ENCODE measurements at places on chromosomes 6 and 20.

GRCh38 chr20:41782730-41783406 lies 164.7 kb upstream of the CHD6 start:
- no peak for DNase-seq

DNA sequence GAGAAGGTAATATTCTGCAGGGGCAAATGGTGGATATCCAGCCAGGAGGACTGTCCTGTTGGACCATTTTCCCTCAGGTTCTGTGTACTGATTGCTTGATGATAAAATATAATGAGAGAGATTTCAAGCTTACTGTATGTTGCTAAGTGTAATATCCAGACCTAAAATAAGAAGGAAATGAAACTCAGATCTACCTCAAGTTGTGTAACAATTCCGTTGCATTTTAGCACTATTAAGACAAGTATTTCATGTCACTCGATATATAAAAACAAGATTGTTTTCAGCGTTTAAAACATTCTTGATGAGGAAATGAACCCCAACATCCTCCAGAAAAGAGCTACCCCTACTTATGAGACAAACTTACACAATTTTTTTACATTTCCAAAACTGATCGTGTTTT lies 57.2 kb downstream of the RGS17 start:
- no peak for DNase-seq

DNA sequence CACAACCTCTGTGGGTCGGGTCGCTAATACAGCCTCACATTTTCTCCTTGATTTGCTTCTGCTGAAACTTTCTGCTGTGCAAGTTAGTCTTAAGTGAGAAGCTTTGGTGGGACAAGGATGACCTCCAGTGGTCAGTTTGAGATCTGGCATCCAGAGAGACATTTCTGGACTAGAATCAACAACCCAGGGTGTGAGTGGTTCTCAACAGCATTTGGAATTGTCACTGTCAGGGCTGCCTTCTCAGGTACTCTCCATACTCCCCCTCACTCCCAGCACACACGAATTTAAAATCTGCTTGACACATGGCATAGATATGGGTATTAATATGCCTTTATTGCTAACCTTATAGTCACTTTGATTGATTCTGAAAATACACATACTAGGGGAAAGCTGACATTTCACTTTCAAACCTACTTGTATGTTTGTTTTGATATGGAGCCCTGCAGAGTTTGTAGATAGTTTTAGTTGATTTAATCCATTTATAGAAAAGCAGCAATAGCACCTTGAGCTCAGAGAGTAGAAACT lies 13.2 kb downstream of the OTOR start:
- DNase-seq: no peak

- DNase-seq: no peak
Measured at GRCh38 chr6:63149730-63150129, 61.5 kb upstream of the FKBP1C start.

- no peak for DNase-seq
Measured at GRCh38 chr6:72102561-72102960, 216.2 kb downstream of the RIMS1 start.

- DNase-seq: no peak
Measured at GRCh38 chr20:17998446-17998845, 29.6 kb downstream of the MGME1 start.

GRCh38 chr6:144298916-144299315 lies 13.8 kb downstream of the UTRN start:
- DNase-seq: no peak

DNA sequence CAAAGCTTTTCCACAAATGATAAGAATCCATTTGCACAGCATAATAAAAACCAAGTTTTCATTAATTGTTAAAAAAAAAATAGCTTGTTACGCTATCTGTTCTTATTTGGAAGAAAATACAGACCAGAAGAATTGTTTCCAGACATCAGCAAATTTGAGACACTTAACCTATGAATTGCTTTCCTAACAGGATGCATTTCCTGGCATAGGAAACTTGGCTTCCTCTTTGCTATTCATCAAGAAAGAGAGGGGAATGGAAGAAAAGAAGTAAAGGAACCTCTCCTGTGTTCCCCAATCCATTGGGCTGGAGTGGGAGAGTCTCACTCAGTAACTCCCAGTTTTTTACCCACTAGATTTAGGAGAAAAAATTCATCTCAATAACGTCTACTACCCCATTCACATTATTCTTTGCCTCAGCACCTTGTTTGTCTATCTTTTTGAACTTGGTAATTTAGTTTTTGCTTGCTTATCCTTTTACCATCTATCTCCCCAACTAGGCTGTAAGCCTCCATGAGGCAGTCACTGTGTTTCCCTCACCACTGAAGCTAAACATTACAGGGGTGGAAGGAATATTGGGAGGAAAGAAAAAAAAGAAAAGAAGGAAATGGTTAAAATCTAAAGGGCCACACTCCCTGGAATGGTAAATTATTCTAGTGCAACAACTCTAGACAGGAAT lies 150.3 kb downstream of the COL21A1 start:
- no peak for DNase-seq

GRCh38 chr6:19833947-19834346 lies 3.2 kb upstream of the ID4 start:
- DNase-seq: no peak

DNA sequence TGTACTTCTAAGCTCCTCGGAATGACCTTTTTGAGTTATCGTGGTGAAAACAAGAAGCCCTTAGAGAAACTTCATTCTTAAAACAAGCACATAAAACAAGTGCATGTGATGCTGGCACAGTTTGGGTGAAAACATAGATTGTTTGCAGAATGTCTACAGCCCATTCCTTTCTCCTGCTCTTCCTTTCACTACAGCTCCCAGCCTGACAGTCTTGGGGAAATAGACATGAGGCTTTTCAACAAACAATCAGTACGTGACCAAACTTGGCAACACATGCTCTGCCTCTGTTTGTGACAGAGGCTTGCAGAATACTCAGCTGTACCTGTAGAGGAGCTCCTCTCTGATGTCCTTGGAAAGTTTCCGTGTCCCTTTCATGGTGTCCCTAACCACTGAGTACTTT lies 321.6 kb downstream of the ZFAND3 start:
- no peak for DNase-seq

DNA sequence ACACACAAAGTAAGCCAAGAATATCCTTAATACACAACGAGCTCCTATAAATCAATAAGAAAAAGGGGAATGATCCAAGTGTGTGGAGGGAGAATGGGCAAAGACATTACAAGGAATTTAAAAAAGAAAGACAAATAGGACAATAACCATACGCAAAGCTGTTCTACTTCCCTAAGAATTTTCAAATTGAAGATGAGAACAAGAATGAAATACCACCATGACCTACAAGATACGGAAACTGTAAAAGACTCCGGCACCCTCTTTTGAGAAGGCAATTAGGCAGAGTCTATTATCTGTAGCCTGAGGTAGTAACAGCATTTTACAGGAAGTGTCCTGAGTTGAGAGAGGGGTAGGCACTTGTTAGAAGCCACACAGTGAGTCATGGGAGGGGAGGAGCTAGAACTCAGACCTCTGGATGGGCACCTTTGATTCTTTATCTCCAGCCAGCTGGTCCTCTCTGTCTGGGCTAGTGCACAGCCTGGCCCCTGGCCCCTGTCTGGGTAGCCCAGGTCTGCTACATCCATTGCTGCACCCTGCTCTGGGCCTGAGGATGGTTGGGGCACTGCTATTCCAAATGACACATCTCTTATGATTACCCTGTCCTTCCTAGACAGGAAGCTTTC lies 15.3 kb downstream of the RSPO4 start:
- no peak for DNase-seq

DNA sequence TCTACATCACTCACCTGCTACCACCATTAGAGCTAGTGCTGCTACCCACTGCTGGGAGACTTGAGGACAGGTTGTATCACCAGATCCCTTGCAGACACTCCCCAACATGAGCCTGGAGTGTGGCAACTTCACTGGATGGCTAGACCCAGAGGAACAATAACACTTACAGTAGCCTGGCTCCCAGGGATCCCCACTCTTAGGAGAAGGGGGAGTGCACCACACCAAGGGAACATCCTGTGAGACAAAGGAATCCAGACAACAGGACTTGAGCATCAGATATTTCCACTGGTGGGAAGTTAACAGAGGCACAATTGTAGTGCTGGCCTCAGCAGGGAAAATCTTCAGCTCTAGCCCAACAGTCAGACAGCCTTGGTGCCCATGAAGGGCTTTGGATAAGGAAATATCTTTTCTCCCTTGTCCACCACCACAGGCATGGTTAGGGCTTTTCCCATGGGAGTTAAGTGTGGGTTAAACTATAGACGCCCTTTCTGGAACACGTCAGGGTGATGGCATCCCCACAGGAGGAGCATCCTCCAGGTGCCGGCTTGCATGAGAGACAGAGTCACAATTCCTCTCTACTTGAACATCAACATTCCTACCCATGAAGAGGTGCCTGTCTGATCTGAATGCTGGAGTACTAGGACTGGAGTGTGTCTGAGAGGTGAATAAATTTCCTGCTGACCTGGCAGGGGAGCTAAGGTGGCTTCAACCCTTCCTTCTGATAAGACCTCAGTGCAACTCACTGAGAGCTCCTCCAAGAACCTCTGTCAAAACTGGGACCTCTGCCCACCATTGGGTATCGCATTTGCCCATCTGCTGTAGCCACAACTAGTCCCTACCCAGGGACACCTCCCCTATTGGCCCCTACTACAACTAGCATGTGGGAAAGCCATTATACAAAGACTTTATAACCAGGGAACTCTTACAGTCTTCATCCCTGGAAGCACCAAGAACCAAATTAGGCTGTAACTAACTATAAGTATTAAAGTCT lies 55.4 kb upstream of the SIRPG start:
- DNase-seq: no peak

Data from D721Med (cell line).